AG04450 (cell line): ENCODE measurements at places on chromosomes 7 and 10. TPM values are rescaled to one million over a fixed set of nuclear protein-coding genes. Genes with fewer than 3 reads are reported as not detected.

- no peak for DNase-seq
Observed at GRCh38 chr10:15202639-15203038, 34.1 kb upstream of the NMT2 start.

RGR gene
- polyA plus RNA-seq: not detected in 2 replicates

- no peak for DNase-seq
Observed at GRCh38 chr7:2968176-2968575, 75.5 kb downstream of the CARD11 start.

GRCh38 chr7:132249256-132249971, 326.9 kb downstream of the PLXNA4 start:
- DNase-seq: no peak

GIMAP6 gene
- not detected in 2 replicates for polyA plus RNA-seq

DNA sequence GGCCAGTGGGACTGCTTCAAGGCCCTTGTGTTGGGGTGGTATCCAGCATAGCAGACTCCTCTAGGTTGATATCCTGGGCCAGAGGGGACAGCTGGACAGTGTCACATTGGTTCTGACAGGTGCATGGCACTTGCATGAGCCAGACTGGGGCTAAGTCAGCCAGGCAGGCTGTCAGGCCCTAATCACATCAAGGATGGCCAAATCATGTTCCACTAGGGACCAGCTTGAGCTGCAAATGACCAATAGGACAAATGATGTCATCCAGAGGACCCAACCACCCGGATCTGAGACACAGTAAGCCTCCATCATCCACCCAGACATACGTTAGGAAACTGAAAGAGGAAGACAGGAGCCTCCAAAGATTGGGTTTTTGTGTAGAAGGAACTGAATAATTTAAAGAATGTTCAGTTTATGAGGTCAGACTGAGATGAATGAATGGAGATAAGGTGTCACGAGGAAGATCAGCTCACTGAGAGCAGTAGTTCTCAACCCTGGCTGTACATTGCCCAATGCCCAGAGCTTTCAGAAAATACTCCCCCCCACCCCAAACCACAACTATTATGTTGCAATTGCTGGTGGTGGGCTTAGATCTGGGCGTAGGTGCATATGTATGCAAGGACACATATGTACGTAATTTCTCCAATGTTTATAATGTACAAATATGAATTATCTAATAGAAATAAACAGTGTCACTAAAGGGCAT, 75.2 kb upstream of the INHBA start:
- DNase-seq: no peak

DNA sequence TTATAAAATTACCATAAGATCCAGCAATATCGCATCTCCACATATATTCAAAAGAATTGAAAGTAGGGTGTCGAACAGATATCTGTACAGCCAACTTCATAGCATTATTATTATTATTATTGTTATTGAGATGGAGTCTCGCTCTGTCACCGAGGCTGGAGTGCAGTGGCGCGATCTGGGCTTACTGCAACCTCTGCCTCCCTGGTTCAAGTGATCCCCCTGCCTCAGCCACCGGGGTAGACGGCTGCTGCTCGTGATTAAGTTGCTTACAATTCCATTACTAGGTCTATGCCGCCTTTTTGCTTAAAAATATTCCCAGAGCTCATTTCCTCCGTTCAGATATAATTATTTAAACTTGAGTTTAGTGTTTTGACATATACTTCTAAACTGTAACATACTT, 19.8 kb upstream of the USP6NL start:
- no peak for DNase-seq

DNA sequence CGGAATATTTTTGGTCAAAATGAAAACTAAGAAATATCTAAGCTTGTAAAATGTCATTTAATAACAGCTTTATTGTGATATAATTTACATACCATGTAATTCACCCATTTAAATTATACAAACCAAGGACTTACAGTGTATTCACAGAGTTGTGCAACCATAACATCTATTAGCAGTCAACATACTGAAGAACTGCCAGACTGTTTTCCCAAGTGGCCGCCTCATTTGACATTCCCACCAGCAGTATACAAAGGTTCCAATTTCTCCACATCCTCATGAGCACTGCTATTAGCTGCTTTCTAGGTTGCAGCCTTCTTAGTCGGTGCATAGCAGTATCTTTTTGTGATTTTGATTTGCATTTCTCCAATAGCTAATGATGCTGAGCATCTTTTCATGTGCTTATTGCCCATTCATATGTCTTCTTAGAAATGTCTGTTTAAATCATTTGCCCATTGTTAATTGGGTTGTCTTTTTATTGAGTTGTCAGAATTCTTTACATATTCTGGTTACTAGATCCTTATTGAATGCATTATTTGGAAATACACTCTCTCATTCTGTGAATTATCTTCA, 153.0 kb upstream of the FGFR2 start:
- no peak for DNase-seq

LEP gene
- not detected in 2 replicates for polyA plus RNA-seq

- DNase-seq: peak; percentile 24
Observed at GRCh38 chr7:18960725-18961124, 156.7 kb downstream of the TWIST1 start.

PRPS1L1 gene
- not detected in 2 replicates for polyA plus RNA-seq

GRCh38 chr10:91551856-91552255, 81.0 kb downstream of the PPP1R3C start:
- DNase-seq: peak; percentile 34

IFIT3 gene
- 6.3 and 8.7 TPM in 2 replicates for polyA plus RNA-seq
